CD14-positive monocyte (primary cell): ENCODE measurements at places on chromosomes 4 and X. TPM values are rescaled to one million over a fixed set of nuclear protein-coding genes. Genes with fewer than 3 reads are reported as not detected.

DNA sequence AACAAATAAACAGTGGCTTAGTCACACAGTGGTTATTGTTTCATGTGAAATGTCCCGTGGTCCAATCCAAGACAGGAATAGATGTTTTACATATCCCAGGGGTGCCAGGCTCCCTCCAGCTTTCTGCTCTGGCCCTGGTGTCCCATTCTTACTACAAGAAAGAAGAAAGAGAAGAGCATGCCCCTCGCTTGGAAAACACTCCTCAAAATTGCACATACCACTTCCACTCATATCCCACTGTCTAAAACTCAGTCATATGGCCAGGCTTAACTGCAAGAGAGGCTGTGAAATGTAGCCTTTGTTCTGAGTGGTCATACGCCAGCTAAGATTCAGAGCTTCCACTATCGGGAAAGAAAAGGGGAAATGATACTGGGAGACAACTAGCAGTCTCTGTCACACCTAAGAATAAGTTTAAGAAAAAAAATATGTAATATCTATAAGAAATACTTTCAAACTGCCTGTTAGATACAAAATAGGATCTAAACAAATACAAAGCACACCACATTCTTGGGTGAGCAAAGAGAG is 306.8 kb upstream of the FAM241A start:
- no peak for DNase-seq

DNA sequence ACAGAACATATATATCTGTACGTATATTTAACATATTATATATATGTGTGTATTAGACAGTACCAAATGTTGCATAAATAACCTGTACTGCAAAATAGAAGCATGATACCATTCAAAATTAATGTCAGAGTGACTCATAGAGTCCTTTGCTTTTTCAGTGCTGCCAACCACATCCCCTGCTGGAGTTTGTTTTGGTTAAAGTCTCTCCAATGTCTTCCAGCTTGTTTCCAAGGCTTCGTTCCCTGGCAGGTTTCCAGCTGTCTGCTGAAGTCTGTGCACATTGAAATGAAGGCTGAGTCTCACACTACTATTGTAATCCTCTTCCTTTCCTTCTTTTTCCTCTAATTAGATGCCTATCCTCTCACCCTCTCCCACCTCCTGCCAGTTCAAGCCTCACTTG is 14.9 kb downstream of the NRK start:
- DNase-seq: no peak

Gene ITGB1BP2
- 0.36 and 1.2 TPM in 2 replicates for polyA plus RNA-seq

- no peak for DNase-seq
Measured at GRCh38 chrX:19966056-19966455, 24.8 kb downstream of the BCLAF3 start.

DNA sequence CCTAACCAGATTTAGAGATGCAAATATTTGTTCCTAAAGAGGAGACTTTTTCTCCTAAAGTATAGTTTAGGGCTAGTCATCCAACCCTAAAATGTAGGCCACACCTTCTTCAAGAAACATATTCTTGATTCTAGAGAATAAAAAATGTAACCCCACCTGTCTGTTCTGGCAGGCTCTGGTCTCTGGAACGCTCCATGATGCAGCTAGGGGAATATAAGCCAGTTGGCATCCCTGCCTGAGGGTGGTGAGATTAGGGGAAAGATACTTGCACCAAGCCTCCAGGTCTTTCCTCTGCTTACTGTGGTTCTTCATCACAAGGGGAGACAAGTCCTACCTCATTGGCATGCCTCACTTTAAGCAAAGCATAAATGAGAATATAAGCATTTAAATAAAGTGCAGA is 21.2 kb upstream of the TBC1D9 start:
- no peak for DNase-seq

GRCh38 chr4:55721651-55722050 is 85.6 kb upstream of the NMU start:
- DNase-seq: no peak

- no peak for DNase-seq
Measured at GRCh38 chrX:20740443-20740842, 473.7 kb upstream of the RPS6KA3 start.

Gene ARHGAP36
- polyA plus RNA-seq: not detected

Gene PAGE2B
- polyA plus RNA-seq: not detected

DNA sequence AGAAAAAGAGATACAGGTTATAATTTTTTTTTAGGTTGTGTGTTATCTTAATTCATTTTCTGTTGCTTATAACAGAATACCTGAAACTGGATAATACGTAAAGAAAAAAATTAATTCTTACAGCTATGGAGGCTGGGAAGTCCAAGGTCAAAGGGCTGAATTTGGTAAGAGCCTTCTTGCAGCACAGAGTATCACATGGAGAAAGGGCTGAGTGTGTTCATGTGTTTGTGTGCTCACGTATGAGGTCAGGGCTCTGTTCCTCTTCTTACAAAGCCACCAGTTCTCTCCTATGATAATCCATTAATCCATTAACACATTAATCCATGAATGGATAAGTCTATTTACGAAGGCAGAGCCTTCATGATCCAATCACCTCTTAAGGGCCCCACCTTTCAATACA is 8.6 kb upstream of the RAB28 start:
- DNase-seq: no peak

- DNase-seq: no peak
Measured at GRCh38 chrX:75155447-75155826, 646 bp downstream of the ABCB7 start.
